ENCODE measurements at places on chromosomes 1 and 21.

DNA sequence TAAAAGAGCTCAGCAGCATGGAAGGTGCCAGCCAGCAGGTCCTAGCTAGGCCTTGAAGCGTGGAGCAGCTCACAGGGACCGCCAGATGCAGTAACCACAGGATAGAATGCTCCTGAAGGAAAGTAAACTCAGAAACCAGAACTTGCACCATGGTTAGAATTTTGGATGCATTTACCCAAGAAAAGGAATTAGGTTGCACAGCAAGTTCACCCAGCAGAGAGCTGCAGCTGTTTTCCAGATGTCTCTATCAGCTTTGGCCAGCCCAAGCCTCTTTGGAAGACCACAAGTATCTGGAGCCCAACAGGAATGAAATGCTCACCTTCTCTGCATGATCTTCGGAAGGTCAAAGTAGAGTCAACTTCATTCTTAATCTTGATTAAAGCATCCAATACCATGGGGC lies 21.0 kb upstream of the ATP13A2 start:
- DNase-seq, result no peak

- DNase-seq, result no peak
Observed at GRCh38 chr1:160628799-160629263, 18.0 kb downstream of the SLAMF1 start.

- DNase-seq, result no peak
Observed at GRCh38 chr1:116940814-116941599, 31.3 kb downstream of the PTGFRN start.

- DNase-seq, result no peak
Observed at GRCh38 chr1:213887842-213888241, 99.9 kb upstream of the PROX1 start.

DNA sequence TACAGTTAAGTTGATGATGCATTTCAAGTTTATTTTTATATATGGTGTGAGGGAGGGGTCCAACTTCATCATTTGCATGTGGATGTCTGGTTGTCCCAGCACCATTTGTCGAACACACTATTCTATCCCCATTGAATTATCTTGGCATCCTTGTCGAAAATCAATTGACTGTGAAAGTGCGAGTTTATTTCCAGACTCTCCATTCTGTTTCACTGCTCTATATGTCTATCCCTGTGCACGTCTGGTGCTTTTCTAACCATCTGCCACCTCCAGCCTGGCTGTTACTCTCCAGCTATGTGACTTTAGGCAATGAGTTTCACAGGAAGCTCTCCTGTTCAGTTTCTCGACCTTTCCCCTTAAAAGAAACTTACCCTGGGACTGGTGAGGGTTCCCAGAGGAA lies 137.1 kb upstream of the KLHDC7A start:
- no peak for DNase-seq

- DNase-seq, result no peak
Observed at GRCh38 chr1:179807691-179808485, 64.8 kb downstream of the FAM163A start.

GRCh38 chr21:39263372-39263771 lies 50.1 kb downstream of the BRWD1 start:
- no peak for DNase-seq

DNA sequence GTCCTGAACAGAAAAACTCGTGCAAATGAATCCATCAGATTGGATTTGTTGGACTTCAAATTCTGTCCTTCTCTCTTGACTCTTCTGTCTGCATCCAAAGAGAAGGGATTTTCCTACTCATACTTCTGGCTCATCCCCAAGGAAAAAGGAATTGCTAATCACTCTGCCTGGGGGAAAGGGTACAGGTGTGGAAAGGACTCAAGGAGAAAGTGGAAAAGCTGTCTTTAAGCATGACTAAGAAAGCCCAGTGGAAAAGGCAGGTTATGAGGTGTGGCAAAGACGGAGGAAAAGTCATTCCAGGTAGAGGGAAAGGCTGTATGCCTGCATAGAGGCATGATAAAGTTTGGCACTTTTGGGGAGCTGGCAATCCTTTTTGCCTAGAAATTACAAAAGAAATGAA lies 43.4 kb downstream of the PTGS2 start:
- DNase-seq, result no peak

GRCh38 chr1:229430761-229431283 lies 3.1 kb downstream of the ACTA1 start:
- DNase-seq, result no peak

DNA sequence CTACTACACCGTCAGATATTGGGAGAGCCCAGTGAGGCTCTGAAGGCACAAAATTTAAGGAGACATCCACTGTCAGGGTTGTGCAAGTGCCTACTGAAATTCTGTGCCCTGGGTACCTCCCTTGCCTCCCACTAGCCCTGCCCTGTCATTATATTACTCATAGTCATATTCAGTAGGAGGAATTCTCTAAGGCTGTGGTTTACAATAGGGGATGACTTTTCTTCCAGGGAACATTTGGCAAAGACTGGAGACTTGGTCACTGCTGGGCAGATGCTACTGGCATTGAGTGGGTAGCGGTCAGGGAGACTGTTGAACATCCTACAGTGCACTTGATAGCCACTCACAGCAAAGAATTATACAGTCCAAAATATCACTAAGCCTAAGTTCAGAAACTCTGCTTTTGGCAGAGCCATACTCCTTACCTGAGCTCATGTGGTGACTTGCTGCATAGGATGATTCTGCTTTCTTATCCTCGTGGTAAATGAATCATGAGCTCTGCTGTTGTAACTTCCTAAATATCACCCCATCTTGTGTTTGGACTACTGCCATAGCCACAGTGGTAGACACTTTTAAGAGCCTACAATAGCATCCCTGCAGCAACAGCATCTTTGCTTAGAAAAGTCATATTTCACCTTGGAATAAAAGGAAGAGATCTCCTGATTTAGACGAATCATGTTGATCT lies 563.4 kb upstream of the PLXNA2 start:
- no peak for DNase-seq

- DNase-seq, result no peak
Observed at GRCh38 chr1:167500283-167500860, 18.0 kb downstream of the CD247 start.

DNA sequence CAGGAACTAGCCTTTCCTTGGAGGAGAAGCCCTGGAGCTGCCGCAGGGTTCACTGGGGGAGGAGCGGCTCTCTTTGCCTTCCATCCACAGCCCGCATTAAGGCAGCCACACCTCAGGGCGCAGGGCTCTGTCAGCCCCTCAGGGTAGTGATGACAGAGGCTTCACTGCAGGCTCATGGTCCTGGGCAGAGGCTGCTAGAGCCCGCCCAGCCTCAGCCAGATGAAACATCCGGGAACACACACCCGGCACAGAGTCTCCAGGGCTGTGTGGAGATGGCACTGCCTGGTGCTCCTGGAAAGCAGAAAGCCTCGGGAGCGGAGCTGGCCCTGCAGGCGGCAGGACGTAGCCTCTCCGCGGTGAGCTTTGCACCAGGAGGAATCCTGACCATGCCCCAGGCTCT lies 29.4 kb upstream of the PEX10 start:
- DNase-seq, result no peak

- no peak for DNase-seq
Observed at GRCh38 chr1:185914089-185914488, 179.9 kb downstream of the HMCN1 start.

DNA sequence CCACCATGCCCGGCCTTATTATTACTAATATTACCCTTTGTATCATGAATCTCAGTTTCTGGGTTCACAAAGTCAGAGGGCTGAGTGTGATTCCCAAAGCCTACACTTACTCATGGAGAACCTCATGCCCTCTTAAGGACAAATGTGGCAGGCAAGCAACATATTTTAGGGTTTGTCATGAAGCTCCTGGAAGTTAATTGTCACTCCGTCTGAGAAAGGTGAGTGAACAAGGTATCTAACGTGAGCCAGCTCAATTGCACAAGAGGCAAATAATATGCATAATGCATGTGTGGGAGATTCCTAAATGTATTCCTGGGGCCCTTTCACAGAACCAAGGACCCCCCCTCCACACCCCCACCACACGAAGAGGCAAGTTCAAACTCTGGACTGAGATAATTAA lies 10.1 kb upstream of the TIAM1 start:
- no peak for DNase-seq

DNA sequence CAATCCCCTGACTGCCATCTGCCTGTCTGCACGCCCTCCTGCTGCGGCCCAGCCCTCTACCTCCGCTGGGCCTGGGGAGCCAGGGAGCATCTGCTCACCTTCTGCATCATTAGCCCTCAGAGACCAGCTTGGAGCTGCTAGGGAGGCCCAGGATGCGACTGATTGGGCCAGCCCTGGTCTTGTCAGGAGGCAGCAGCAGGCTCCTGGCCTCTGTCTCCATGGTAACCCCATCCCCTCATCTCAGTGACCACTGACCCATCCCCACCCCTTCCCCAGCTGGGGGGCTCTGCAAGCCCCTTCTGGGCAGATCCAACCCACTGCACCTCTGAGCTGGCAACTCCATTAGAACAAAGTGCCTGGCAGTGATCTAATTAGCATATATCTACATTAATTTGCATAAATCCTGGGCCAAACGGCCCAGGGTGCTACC lies 37.7 kb downstream of the NKAIN1 start:
- no peak for DNase-seq

DNA sequence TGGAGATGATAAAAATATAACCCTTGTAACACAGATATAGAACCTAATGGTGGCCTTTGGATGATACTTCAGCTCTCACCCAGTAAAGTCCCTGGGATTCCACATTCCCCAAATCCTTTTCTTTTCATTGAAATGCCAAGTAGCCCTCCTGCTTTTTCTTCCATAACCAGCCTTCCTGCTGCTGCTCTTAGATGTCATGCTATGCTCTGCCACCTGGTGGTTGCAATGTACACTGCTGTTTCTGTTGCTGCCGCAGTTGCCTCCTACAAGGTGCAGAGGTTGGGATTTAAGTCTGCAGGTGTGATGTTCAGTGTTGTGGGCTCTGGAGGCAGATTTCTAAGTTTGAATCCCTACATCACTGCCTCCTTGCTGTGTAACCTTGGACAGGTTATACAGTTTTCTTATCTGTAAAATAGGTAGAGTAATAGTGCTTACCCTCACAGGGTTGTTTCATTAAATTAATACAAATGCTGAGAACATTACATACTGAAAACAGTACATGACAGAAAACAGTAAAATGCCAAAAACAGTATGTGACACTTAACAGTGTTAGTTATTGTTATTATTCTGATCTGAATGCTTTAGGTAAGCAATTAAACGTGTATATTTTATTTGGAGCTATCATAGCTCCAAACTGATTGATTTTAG lies 64.3 kb downstream of the CAMSAP2 start:
- DNase-seq, result peak; percentile 27

DNA sequence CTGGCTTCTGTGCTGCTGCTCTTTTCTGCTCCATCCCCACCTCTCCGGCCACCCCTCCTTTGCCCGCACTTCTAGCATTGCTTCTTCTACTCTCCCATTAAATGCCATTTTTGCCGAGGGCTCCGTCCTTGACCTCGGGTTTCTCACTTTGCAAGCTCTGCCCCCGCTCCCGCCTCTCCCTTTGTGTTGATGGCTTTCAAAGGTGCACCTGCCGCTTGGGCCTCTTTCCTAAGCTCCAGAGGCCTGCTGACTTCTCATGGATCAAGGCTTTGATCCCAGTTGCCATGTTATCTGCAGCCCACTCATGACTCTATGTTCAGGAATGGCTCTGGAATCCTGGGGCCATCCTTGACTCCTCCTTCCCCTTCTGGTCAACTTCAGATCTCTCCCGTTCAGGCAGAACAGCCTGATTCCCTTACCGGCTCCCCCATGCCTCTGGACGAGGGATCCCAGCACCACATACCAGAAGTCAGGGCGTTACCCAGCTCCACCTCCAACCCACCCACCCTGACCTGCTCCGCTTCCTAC lies 54.3 kb downstream of the TLR5 start:
- no peak for DNase-seq

GRCh38 chr1:111535256-111536191 lies 32.1 kb upstream of the ADORA3 start:
- DNase-seq, result no peak

DNA sequence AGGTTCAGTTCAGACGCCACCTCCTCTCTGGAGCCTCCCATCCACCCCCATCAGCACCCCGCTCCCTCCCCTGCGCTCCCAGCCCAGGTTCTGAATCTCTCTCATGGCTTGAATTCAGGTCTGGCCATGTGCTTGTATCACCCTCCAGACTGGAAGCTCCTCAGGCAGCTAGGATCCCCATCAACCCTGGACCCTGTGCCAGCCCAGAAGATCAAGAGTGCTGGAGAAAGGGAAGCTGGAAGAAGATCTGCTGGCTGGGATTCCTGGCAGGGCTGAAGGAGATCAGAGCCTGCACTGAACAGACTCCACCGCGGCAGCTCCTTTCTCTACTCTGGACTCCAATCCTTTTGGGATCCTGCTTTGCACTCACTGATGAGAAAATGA lies 11.7 kb upstream of the TINAGL1 start:
- no peak for DNase-seq

DNA sequence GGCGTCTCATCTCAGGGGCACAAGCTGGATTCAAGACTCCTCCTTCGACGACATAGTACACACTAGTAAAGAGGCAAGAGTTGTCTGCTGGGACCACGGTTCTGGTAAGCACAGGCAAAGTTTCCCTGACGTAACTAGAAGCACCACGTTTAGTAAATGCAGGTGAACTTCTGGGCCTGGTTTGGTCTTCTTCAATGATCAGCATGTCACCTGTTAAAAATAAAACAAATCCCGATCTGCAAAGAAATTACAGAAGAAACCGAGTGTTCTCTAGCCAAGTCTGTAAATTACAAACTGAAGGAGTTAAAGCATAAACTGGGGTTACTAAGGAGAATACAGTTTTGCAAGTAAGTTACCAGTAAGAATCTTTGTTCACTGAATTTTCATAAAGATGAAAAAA lies 1.5 kb downstream of the YOD1 start:
- no peak for DNase-seq

GRCh38 chr1:62229468-62229867 lies 34.8 kb downstream of the L1TD1 start:
- no peak for DNase-seq

GRCh38 chr1:200908191-200908868 lies 13.6 kb downstream of the INAVA start:
- DNase-seq, result no peak

- no peak for DNase-seq
Observed at GRCh38 chr1:61980561-61980960, 214.1 kb upstream of the L1TD1 start.

GRCh38 chr21:39033878-39034589 lies 149.2 kb downstream of the PSMG1 start:
- DNase-seq, result no peak

- no peak for DNase-seq
Observed at GRCh38 chr1:170593173-170594011, 61.4 kb downstream of the GORAB start.

GRCh38 chr21:25500598-25500997 lies 106.7 kb downstream of the MRPL39 start:
- DNase-seq, result no peak

GRCh38 chr21:34635307-34635706 lies 20.4 kb upstream of the RCAN1 start:
- DNase-seq, result no peak

- DNase-seq, result no peak
Observed at GRCh38 chr1:191707288-191707687, 451.0 kb upstream of the RGS18 start.

- no peak for DNase-seq
Observed at GRCh38 chr1:23964235-23964668, 4.6 kb downstream of the PNRC2 start.

GRCh38 chr1:54307305-54307704 lies 98.9 kb downstream of the SSBP3 start:
- no peak for DNase-seq

- no peak for DNase-seq
Observed at GRCh38 chr1:57578099-57578498, 154.2 kb upstream of the DAB1 start.
